AG04450 (cell line): ENCODE measurements at places on chromosomes 4 and X.

DNA sequence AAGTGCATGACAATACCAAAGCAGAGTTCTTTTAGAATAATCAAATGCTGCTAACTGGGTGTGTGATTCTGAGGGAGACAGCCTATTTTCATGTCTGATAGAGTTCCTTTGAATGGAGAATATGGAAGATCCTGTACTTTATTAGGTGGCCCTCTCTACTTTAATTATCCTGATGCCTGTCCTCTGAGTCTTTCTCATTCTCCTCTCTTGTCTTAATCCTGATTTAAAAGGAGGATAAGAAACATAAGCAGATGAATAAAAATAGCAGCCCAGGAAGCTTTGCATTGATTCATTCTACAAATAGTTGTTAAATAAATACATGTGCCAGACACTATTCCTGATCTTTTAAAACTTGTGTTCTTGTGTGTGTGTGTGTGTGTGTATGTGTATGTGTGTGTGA is 387.3 kb downstream of the SPRY1 start:
- no peak for DNase-seq

DNA sequence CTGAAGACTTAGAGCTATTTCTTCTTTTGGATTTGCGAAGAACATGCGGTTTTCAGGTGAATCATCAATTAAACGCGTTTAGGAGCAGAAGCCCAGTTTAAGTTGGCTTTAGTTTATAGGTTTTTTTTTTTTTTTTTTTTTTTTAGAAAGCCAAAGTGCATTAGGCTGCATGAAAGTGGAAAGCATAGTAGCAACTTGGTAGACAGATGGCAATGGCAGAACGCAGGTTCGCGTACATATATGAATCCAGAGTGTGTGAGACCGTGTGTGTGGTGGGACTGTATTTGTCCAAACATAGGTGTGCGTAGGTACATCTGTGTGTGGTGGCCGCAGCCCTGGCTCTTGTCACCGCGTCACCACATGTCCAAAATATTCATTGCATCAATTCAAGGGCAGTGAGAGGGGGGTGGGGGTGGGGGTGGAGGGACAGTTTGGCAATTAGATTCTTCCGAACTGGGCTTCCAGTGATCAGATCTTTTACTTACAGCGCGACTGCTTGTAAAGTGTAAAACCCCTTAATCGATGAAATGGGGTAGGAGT is 901 bp downstream of the JADE1 start:
- DNase-seq: no peak

GRCh38 chr4:140078366-140078765 is 75.6 kb downstream of the MAML3 start:
- no peak for DNase-seq

DNA sequence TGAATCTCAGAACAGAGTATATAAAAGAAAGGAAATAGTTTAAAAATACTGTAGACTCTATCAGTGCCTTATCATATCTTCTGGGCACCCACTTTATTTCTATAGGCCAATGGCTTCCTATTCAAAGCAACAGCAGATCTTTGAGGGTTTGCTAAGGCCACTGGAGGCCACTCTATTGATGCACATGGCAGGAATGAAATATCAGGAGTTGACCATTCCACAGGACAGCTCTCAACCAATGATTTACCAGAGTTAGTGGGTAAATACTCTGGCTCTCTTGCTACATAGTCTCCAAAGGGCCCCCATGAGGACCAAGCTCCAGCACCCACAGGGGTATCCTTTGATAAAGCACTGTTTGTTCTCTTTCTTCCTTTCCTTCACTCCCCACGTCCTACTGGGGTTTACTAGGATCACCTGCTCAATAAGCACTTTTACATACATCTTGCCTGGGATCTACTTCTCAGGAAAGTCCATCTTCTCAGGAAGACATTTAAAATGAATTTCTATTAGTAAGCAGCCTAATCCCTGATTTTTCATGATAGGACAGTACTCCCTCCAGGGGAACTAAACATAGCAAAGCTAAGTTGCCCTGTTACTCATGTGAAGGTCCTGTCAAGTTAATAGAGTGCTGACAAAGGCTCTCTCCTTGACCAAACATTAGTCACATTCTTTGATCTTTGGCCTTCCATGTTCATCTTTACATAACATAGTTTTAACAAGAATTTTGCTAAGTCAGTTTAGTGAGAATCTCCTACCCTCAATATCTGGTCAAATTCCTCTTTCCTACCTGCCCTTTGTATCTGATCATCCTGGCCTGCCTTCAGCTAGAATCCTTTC is 459.7 kb downstream of the GRXCR1 start:
- DNase-seq: no peak

DNA sequence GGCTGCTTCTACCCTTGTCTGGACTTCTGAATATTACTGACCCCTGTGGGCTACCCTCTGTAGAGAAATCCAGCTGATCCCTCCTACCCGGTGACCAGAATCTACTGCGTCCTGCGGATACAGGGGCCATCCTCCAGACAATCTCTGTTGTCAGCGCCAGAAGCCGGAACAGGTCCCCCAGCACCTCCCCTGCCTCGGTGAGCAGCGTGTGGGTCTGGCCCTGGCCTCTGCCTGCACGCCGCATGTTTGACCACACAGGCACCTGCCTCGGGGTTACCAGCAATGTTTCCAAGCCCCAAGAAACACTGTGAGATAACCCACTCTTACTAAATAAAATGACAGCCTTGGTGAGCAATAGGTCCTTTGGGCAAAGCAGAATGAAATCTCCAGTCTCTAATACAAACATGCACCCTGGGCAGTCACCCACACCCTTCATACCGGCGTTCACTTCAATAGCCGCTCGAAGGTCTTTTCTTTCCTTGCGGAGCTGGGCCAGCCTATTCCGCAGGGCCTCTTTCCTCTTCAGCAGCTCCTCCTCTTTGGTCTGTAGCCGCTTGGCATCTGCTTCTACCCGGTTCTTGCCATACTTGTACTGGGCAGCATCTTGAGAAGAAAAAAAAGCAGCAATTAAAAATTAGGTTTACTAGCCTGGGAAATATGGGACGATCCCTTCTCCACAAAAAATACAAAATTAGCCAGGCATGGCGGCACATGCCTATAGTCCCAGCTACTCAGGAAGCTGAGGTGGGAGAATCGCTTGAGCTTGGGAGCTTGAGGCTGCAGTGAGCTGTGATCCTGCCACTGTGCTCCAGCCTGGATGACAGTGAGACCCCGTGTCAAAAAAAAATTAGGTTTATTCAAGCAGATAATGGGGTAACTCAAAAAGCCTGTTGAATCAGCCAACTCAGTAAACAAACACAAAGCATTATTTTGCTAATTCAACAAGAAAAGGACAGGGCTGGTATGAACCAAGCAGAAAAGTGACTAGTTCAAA is 165.1 kb downstream of the AFAP1 start:
- DNase-seq: no peak

DNA sequence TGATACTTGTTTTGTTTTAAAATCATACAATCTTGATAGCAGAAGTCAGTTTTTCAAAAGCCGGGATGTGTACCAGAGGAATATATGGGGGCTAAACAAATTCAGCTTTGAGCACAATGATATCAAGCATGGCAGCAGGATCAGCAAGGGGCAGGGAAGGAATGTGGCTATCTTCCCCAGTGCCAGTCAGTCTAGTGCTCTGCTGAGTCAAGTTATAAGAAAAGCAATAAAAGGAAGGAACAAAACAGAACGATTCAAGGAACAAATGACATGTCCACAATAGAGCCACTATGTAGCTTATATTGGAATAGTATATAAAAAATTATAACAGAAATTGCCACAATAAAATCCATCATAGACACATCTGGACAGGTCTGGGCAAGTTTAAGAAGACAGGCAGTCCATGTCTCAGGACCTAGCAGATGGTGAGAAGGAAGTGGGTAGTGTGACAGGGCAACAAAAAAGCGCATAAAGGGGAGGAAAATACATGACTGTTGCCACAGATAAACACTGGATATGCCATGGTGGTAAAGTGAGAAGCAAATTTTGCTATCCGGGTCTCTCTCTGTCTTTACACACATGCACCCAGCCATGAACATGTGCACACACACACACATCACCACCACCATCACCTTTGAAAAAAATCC is 518.2 kb upstream of the HTR2C start:
- no peak for DNase-seq
